Endodermal cell (in vitro differentiated cells): ENCODE measurements at places on chromosomes 11 and 22.

DNA sequence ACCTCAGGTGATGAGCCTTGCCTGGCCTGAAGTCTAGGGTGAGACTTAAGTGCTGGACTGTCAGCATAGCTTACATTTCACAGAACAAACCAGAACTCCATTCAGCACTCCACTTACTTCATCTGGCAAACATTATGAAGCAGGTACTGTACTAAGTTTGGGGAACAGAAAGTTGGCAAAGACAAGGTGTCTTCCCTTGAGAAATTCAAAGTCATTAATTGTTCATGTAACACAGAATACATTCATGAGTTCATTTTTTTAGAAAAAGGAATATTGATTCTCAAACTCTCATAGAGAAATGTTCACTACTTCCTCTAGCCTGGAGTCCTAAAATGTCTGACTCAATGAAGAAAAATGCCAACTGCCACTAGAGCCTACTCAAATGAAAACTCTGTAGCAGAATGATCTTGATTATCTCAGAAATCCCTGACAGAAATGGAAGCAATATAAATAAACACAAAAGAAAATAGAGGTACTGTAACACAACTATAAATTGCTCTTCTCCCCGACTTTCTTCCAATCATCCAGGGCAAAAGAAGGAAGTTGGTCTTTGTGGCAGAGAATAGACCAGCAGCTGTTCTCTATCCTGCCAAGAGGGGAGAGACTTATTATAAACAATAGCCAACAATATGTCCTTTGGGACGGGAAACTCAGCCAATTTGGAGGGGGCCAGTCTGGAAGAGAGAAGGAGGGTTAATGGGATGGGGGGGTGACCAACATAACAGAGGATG is 129.2 kb upstream of the MTMR2 start:
- DNase-seq = no peak

GRCh38 chr11:61505640-61506155 is 2.9 kb upstream of the LRRC10B start:
- DNase-seq = no peak

DNA sequence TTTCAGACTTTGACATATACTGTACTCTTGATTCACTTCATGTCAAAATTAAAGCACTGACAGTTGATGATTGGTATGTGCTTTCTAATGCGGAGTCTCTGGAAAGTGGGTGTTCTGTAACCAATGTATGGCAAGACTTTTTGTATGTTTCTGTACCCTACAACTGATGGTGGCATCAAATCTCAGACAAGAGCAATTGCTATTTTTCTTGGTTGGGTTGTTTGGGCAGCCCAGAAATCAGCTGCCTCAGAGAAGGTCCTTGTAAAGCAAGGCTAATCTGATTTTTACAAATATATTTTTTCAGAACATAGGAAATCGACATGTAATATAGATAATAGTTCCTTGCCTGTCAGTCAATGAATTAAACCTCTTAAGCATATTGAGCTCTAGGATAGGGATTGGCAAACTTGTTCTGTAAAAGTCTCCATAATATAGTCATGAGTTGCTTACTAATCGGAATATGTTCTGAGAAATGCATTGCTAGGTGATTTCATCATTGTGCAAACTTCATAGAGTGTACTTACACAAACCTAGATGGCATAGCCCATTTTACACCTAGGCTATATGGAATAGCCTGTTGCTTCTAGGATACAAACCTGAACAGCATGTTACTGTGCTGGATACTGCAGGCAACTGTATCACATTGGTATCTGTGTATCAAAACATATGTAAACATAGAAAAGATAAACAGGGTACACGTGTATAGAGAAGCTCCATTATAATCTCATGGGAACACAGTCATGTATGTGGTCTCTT is 10.2 kb upstream of the OOSP4A start:
- DNase-seq = no peak

GRCh38 chr11:63880403-63880790 is 36.6 kb downstream of the RCOR2 start:
- no peak for DNase-seq

DNA sequence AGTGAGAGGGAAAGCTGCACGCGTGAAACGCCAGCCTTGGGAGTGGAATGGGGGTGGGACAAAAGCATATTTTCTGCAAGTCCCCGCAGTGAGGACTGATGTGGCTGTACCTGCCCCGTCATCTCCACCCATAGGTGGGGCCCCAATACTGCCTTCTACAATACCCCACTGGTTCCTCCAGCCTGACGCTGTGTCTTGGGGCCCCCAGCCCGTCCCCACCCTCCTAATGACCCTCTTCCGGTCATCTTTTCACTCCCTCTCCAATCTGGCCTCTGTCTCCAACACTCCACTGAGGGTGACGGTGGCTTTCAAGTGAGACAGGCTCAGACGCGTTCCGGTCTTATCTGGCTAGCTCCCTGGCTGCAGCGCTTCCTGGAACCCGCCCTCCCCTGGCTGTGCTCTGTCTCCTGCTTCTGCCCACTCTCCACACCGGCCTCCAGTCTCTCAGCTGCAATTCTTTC is 104.2 kb downstream of the MICAL3 start:
- DNase-seq = peak; percentile 88

DNA sequence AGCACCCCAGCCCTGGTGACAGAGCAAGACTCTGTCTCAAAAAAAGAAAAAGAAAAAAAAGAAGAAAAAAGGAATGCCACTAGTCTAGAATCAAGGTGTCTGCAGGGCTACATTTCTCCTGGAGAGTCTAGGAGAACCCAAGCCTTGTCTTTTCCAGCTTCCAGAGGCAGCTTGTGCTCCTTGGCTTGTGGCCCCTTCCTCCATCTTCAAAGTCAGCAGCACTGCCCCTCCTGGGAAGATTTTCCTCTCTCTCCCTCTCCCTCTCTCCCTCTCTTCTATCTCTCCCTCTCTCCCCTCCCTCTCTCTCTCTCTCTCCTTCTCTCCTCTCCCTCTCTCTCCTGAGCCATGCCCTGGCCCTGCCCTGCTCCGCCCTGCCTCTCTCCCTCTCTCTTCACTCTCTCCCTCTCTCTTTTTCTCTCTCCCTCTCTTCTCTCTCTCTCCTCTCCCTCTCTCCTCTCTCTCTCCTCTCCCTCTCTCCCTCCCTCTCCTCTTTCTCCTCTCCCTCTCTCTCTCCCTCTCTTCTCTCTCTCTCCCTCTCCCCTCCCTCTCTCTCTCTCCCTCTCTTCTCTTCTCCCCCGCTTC is 97.7 kb upstream of the FGF3 start:
- no peak for DNase-seq

DNA sequence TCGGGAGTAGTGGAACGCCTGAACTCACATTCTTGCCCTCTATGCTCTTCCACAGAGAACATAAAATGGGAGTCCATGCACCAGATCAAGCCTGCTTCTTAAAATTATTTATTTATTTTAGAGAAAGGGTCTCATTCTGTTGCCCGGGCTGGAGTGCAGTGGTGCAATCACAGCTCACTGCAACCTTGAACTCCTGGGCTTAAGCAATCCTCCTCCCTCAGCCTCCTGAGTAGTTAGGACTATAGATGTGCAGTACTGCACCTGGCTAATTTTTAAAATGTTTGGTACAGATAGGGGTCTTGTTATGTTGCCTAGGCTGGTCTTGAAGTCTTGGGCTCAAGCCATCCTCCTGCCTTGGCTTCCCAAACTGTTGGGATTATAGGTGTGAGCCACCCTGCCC is 13.0 kb downstream of the SLC6A5 start:
- no peak for DNase-seq

DNA sequence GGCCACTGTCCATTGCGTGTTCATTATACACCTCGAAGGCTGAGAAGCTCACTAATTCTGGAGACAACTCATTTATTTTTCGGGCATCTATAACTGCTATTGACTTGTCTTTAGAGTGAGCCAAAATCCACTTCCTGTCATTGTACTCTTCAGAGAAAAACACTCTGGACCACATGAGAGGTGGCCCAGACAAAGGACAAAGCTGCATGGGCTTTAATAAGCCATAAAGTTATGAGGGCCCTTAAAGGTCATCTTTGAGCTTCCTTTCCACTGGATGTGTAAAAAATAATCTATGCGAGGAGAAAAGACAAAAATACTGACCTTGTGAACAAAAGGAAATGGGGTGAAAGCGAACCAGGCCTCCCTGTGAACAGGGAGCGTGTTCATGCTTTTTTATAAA is 63.5 kb upstream of the ZC3H12C start:
- DNase-seq = no peak

- peak; percentile 96 for DNase-seq
Measured at GRCh38 chr11:129364143-129364654, 11.4 kb upstream of the BARX2 start.

- DNase-seq = no peak
Measured at GRCh38 chr11:14582793-14583192, 60.8 kb upstream of the PDE3B start.

- DNase-seq = peak; percentile 20
Measured at GRCh38 chr22:23066200-23067022, 3.9 kb upstream of the GNAZ start.

DNA sequence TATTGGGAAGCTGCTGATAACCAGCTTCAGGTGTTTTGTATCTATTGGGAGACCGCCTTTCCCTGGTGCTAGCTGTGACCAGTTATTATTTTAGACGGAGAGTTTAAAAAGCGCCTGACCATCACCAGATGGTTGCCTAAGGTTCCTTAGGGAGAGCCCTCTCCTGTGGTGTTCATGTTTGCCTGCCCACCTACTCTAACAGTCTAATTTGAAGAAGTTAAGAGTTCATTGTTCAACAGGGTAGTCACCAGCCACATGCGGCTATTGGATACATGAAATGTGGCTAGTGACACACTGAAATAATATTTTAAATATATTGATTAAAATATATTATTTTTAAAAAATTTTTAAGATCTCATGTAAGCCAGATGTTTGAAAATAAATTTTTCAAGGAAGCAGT is 71.3 kb upstream of the SLN start:
- DNase-seq = no peak

DNA sequence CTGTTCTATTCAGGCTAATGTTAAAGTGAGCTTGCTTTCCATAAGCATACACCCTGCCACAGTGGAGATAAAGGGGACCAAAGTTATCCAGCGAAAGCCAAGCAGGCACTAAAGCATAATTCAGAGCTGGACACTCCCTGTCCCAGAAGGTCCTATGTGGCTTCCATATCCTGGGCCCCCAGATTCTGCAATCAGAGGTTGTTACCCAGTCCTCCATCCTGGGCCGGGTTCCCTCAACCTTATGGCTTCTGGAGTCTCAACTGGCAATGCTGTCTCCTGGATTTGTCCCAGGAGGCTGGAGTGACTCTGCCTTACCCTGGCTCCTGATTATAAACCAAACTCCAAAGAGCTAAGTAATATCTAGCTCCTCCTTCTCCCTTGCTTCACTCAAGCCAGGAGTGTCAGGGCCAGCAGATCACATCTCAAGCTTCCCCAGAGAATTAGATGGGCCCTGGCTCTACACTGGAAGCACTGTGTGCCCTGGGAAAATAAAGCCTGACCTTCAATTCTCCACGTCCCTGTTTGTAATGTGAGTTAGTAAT is 14.0 kb upstream of the SMIM35 start:
- DNase-seq = no peak

GRCh38 chr11:32396991-32397390 is 38.3 kb downstream of the WT1 start:
- DNase-seq = no peak

GRCh38 chr11:120052196-120052775 is 85.6 kb downstream of the TRIM29 start:
- peak; percentile 17 for DNase-seq

GRCh38 chr11:62708793-62709192 is 1.3 kb downstream of the GNG3 start:
- peak; percentile 83 for DNase-seq

GRCh38 chr22:35649636-35650250 is 1.5 kb downstream of the APOL6 start:
- no peak for DNase-seq

DNA sequence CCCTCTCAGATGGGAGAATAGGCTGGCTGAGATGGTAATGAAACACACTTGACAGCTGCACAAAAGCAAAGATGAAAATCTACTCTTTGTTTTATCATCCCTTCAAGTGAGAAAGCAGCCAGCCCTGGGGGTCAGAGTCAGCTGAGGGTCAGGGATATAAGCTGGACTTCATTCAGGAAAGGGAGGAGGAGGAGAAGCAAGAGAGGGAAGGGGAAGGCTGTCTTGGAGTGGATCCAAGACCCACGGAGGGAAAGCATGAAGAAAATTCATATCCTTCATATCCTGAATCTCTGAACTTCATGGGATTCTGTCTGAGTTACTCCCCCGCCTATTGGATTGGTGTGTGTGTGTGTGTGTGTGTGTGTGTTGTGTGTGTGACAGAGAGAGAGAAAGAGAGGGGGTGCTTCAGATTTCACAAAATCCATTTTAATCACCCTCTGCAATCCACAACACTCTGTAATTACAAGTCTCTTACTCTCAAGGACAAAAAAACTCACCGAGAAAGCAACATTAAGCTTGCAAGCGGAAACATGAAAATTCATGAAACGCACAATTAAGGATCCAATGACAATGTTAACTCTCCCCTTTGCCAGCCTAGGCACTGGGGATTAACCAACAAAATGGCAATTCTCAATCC is 327.7 kb downstream of the TENM4 start:
- no peak for DNase-seq

- DNase-seq = no peak
Measured at GRCh38 chr11:47247502-47247901, 1.1 kb downstream of the ACP2 start.

DNA sequence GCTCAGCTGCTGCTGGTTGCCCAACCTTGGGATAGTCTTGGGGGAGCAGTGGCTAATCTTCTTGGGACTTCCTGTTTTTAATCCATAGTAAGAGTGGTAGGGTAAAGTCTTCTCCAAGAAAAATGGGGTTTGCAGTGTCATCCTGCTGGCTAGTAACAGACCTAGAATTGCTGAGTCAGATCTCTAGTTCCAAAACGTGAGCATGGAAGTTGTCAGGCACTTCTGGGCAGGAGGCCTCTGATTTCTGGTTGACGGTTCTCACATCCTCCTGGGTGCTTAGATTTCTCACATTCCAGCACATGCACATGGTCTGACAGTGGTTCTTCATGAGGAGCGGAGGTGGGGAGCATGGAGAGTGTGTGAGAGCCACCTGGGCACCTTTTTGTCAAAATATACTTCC is 410.0 kb downstream of the OPCML start:
- no peak for DNase-seq

GRCh38 chr22:44039566-44040171 is 15.6 kb downstream of the PARVB start:
- DNase-seq = no peak

DNA sequence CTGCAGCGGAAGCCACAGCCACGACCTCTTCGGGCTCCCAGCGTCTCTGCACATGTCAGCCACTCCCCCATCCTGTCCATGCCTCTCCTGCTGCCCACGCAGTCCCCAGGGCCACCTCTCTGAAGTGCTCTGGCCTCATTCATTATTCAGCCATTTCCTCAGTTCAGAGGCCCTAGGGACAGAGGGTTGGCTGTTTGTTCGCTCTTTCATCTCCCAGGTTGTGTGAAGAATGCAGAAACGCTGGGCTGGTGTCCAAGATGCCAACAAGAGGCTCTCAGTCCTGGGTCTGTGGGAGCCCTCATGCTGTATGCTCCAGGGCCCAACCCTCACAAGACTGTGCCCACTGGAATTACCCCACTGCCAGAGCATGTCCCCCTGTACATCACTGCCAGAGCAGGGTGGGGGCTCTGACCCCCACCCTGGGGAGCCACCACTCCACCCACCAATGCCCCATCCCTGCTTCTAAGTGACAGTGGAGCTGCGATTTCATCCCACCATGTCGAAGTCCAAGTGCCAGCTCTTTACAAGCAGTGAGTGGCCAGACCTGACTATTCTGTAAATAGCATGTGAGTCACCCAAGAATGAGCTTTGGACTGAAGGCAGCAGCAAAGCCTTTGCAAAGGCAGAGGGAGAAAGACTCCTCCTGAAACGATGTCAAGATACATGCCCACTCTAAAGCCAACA is 209.6 kb downstream of the BUD13 start:
- DNase-seq = no peak
